ENCODE measurements at places on chromosomes 5 and 9. TPM values are rescaled to one million over a fixed set of nuclear protein-coding genes. Genes with fewer than 3 reads are reported as not detected.

The GARIN3 gene
- total RNA-seq, result 0.09 TPM

The CCNI2 gene
- 3.3 TPM for total RNA-seq

The BTNL8 gene
- not detected for total RNA-seq

The PLAC8L1 gene
- 0.45 TPM for total RNA-seq

The RMI1 gene
- 25.1 TPM for total RNA-seq

The SLC34A1 gene
- 0.56 TPM for total RNA-seq

The CENPH gene
- total RNA-seq, result 49.4 TPM

The TOPORS gene
- 16.4 TPM for total RNA-seq

The RNF208 gene
- 3.5 TPM for total RNA-seq

The FOXD4L4 gene
- 0.15 TPM for total RNA-seq

The SHOC1 gene
- total RNA-seq, result not detected

DNA sequence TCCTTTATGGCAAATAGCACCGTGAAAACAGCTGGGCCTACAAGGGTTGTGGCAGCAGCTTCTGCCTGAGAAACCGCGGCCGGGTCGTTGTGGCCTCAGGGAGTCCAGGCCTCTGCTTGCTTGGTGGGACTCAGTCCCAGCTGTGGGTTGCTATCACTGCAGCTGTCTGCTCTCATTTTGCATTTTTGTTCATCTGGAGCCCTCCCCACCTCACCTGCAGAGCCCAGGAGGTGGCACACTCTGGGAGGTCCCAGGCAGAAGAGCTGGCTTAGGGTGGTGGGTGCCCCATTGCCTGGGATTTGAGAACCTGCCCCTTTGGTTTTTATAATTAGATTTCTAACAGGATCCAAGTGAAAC, 138.4 kb downstream of the GADD45G start:
- ATAC-seq, result peak; percentile 6

- no peak for ATAC-seq
Measured at GRCh38 chr9:37943345-37944265, 39.7 kb upstream of the SLC25A51 start.

GRCh38 chr5:61333321-61333953, 1.4 kb downstream of the ZSWIM6 start:
- ATAC-seq, result no peak

DNA sequence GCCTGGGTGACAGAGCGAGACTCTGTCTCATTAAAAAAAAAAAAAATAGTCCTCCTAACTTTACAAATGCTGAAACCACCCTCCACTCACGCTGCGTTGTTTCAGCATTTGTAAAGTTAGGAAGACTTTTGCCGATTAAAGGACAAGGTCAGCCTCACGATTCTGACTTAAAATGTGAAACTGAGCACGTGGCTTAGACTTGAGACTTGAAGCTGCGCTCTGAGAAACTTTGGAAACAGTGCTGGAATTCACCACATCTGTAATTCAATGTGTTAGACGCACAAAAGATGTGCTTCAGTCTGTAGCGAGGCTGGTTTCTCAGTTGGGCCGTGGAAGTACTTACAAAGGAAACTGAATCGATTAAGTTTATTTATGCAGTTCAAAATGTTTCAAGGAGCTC, 25.0 kb upstream of the LAMC3 start:
- no peak for ATAC-seq

DNA sequence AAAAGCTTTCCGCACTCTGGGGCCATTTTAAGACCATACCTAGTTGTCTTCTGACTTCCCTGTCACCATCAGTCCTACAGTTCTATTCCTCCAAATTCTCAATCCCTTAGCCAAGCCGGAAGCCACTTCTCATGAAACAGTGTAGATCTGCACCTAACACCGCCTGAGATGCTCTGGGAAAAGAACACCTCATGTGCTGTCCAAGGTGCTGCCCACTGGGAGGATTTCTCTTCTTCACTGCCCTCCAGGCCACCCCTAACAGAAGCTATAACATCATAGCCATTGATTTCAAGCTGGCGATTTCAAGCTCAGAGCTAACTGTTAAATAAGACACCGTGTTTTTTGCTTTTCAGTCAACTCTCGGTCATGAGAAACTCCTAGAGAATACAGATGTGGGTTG, 559.3 kb downstream of the CCDC171 start:
- no peak for ATAC-seq

- no peak for ATAC-seq
Measured at GRCh38 chr9:80231318-80232236, 659.8 kb downstream of the TLE4 start.

- no peak for ATAC-seq
Measured at GRCh38 chr9:134040781-134041648, 15.7 kb downstream of the BRD3OS start.

GRCh38 chr5:50435168-50435567, 5.9 kb downstream of the EMB start:
- ATAC-seq, result peak; percentile 93

DNA sequence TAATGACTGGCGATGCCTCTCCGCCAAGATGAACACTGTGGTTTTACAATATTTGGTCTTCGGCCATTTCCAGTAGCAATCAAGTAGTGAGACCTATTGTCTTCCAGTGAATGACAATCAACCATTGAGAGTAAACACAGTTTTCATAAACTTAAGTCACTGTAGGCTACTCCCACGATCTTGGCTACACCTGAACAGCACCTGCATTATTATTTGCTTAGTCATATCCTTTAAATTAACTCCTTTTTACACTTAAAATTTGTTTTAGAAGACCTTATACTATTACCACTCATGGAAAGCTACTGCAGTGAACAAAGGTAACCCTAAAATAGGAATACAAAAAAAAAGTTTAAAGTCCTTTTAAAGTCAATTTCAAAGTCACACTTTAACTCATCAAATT, 58.2 kb downstream of the ZNF354C start:
- ATAC-seq, result no peak

GRCh38 chr5:169765176-169765996, 128.3 kb downstream of the DOCK2 start:
- no peak for ATAC-seq

DNA sequence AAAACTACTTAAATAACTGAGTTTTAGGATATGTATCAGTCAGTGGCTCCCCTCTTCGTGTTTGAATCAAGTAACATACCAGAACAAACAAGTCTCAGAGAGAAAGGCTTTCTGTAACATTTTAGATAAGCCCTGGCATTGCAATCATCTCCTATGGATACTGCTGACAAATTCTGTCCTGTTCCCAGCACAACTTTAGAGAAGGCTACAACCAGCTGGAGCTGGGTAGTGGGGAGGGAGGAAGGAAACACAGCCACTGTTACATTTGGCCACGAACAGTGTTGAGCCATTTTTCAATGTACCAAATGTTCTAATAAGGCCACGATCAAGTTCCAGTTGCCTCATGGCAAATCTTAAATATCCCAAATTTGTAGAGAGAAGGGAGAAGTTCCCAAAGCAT, 511.8 kb upstream of the WWC1 start:
- ATAC-seq, result no peak

DNA sequence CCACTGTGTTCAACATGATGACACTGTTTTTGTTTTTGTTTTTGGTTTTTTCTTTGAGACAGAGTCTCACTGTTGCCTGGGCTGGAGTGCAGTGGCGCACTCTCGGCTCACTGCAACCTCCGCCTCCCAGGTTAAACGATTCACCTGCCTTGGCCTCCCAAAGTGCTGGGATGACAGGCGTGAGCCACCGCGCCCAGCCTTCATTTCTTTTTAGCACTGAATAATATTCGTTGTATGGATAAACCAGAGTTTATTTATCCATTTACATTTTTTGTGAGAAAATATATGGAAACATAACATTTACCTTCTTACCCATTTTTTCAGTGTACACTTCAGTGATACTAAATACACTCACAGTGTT, 4.2 kb downstream of the CARD19 start:
- ATAC-seq, result no peak

- ATAC-seq, result no peak
Measured at GRCh38 chr9:34097865-34098264, 28.6 kb downstream of the DCAF12 start.

- ATAC-seq, result no peak
Measured at GRCh38 chr5:179816401-179816795, 4.3 kb upstream of the SQSTM1 start.

DNA sequence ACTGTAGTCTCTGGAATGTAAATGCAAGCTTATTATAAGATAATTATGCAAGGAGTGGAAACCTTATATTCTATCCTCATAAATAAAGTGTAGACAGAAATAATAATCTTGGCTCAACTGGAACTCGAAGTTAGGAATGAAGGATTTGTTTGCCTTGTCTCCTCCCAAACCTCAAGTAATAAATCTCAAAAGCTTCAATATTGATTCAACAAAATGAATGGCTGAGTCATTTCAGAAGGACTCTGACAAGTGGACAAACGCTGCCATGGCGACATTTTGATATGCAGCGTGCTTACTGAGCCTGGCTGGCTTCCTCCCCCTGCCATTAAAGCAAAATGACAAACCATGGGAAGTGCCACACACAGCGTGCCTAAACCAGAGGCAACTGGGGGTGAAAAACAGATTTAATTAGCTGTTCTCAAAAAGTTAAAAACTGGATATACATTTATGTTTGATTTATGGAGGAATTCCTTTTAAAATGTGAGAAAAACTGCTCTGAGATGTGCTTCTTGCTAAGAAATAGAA, 10.5 kb upstream of the ADGRV1 start:
- ATAC-seq, result no peak

GRCh38 chr5:139667001-139667729, 19.0 kb downstream of the CXXC5 start:
- ATAC-seq, result peak; percentile 23

GRCh38 chr5:171641891-171642290, 143.7 kb upstream of the SMIM23 start:
- no peak for ATAC-seq

- ATAC-seq, result no peak
Measured at GRCh38 chr5:137078171-137078665, 420.9 kb downstream of the SPOCK1 start.

DNA sequence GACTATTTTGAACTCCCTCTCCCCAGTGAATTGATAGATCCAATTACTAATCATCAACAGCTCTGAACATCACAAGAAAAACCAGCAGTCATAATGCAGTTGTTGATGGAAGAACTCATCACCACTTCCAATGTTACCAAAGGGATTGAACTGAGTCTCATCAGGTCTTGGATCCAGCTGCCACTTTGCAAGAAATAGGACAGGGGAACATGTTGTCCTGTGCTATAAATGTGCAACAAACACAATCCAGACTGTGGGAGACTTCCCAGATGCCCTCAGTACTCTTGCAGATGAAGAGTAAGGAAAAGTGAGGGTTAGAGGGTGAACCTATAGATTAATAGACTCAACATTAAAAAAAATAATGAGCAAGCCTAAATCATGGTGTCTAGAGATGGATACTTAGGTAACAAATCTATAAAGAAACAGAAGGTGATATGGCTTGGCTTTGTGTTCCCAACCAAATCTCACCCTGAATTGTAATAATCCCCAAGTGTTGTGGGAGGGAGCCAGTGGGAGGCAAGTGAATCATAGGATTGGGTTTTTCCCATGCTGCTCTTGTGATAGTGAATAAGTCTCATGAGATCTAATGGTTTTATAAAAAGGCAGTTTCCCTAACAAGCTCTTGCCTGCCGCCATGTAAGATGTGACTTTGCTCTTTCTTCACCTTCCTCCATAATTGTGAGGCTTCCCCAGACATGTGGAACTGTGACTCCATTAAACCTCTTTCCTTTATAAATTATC, 63.4 kb upstream of the PAPPA start:
- ATAC-seq, result no peak

DNA sequence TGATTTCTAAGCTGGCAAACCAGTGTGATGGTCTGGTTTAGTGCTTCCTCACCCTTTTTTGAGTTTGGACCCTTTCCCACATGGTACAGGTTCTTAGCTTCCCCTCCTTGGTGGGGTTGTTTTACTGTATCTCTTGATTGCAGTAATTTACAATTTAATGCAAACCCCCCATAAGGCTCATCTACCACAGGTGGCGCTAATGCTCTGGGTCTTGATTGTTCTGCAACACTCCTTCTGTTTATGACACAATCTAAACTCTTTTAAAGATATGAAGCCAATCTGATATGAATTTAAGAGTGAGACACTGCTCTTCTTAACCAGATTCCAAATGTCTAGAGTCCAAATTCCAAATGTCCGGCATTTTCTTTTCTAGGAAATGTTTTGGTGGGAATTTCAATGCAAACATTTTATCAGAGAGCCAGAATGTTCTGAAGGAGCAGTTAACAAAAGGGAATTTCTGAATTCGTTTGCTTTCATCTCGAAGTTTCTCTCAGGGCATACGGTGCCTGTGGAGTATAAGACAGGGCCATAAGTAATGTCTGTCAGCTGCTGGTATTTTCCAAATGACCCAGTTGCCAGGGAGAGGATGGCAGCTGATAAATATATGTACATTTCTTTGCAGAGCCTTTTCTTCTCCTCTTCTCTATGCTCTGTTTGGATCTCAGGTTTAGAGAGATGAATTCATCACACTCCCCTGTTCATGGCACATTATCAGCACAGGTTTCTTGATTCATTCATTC, 246.8 kb downstream of the ARHGAP26 start:
- ATAC-seq, result peak; percentile 46

- no peak for ATAC-seq
Measured at GRCh38 chr5:7644723-7645122, 206.2 kb downstream of the CFAP90 start.

- no peak for ATAC-seq
Measured at GRCh38 chr5:133251296-133252132, 199.7 kb downstream of the HSPA4 start.

DNA sequence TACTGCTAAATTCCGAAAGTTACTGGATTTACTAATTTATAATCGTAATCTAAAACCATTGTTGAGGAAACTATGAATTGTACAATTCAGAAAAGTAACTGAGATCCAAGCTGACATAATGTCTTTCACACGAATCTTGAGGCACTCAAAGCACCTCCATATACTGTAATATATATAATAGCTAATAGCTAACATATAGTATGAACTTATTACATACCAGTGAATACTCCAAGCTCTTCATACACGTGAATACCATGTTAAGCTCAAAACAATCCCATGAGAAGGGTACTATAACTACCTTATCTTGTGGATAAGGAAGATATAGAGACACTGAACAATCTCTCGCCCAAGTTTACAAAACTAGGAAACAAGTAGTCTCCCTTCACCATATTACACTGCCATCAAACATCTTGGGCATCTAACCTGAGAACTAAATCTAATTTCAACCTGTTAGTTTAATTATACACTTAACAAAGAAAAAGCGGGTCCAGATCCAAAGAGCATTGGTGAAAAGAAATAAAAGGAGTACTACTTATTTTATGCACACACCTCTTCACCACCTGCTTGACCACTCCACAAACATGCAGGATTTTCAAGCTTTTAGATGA, 1.0 kb downstream of the NUDCD2 start:
- no peak for ATAC-seq

DNA sequence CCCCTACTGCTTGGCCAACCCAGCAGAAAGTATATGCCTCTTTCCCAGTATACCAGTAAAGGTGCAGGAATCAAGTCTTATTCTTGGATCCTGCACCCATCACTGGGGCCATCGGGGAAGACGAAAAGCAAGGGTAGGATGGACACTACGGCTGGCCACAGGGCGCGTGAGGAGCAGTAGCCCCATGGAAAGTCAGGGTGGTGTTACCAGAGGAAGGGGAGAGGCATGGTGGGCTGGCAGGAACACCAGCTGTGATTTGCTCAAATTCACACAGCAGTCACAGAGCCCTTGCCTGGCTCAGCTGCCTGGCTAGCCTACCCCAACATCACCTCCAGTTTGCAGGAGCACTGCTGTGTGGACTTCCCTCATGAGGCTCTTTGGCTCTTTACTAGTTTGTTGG, 34.5 kb upstream of the SAP30L start:
- ATAC-seq, result no peak
